Foreskin melanocyte (primary cell): ENCODE measurements at places on chromosomes 7 and 10.

DNA sequence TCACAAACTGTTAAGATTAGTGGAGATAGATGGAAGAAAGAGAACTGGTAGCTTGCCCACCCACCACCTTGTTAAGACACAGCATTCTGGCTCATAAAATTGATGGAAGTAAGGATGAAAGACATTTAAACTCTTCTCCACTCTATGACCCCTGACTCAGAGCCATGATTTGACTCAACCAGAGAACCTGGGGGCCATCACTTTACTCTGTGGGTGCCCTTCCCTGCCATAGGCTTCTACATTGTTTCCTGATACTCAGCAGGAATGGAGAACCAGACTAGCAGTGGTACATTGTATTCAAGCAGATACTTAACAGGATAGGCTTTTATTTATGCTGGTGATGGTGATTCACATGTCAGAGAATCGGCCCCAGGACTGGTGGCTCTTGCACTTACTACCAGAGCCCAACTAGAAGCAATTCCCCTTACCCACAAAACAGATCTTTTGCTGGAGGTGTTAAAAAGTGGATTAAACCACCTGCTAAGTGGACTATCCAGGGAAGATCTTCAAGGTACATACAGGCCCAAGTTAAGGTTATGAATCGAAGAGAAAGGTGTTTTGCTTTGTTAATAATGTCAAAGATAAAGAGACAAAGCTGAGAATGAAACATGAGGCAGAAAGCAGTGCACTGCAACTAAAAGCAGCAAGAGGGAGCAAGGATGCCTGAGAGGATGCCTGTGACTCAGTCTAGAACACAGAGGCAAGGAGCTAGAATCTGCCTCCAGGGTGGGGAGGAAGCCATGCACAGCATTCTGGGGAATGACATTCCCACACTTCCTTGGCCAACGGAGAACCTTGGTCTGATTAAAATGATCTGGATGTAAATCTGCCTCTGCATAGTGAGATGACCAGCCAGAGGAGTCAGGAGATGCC lies 36.0 kb upstream of the GLI3 start:
- DNase-seq, result peak; percentile 39

DNA sequence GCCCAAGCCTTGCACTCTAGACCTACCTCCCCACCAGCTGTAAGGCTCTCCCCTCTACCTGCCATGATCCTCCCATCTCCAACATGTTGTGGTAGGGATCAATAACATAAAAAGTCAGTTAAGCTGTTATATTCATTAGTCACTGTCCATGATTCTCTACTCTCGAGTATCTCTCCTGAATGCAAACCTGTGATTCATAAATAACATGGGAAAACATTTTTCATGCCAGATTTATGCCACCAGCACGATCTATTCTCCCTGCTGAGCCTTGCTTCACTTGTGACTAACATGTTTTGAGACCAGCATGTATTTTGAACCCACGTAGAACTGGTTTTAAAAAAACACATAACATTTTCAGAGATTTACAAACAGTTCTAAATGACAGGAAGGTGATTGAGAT lies 30.3 kb downstream of the TMEM168 start:
- no peak for DNase-seq

DNA sequence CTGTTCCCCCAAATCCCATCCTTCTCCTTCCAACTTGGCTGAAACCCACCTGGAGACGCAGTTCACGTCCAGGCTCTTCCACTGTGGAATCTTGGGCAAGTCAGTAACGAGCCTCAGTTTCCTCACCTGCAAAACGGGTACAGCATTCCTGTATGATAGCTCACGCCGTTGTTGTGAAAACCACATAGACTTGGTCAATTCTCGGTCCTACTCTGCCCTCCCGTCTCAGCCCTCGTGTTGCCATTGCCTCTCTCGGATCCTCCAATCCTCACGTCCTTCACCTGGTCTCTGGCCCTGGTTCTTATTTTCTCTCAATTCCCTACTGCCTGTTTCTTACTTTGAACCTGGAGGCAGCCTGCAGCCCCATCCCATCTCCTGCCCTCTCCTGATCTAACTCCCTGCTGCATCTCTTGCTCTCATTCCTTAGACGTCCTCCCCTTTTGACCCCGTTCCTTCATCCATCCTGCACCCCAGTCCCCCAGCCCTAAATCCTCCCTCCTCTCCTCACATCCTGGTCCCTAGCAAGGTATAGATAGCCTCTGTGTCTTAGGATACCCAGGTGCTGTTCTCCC lies 2.0 kb upstream of the MUC12 start:
- DNase-seq, result no peak

DNA sequence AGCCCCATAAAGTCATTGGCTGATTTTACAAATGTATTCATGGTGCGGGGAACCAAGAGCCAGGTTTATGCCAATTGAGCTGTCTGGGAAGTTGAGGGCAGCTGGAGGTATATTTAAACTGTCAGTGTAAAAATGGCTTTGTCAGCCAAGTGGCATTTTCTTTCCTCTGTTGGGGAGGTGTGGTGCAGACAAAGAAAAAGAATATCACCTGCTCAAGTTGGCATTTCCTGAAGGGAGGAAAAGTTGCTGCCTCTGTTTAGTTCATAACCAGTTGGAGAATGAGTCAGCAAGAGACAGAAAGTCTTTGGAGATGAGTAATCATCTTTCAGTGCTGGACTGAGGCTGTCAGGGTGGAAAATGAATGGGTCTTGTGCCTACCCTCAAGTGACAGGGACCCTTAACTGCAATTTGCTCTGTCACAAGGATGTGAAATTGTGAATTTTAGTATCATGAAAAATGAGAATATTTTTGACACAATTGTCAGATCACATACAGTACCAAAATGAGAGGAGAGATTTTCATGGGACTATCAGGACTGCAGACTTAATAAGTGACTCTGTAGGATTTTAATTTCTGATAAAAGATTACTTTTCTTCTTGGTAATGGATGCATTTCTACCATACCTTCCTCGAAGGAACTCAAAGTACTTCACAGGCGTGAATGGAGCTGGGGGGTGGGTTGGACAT lies 137.3 kb downstream of the ANLN start:
- DNase-seq, result peak; percentile 38

DNA sequence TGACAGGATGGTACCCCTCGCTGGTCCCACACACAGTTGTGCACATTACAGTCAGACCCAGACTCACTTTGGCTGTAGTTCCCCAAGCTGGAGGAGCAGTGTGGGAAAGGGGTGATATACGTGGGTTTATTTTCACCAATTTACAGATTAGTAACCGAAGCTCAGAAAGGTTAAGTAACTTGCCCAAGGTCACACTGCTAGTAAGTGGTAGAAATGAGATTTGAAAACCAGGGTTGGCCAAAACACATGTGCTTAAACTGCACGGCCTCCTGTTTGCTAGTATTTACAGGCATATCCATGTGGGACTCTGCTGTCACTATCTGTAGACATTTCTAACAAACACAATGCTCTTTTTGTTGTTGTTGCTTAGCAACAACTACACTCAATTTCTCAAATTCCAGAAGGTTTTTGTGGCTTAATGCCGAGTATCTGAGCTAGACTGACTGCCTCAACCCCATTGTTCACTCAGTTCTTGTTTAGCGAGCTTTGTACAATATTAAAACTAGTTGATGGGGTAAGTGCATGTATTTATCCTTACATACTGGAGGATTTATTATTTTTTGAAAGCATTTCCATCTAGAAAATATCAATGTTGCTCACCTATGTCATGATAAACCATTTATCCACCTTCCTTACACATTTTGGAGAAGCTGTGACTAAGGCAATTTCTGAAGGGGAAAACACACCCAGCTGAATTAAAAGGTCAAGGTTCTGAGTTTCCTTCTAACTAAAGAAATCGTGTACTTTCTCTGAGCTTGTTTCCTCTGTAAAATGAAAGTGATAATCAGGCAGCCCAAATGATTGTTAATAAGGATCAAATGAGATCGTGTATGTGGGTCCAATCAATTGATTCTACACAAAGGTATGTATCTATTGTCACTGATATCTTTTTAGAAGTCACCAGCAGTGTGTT lies 5.3 kb upstream of the TMEM139 start:
- DNase-seq, result peak; percentile 96

DNA sequence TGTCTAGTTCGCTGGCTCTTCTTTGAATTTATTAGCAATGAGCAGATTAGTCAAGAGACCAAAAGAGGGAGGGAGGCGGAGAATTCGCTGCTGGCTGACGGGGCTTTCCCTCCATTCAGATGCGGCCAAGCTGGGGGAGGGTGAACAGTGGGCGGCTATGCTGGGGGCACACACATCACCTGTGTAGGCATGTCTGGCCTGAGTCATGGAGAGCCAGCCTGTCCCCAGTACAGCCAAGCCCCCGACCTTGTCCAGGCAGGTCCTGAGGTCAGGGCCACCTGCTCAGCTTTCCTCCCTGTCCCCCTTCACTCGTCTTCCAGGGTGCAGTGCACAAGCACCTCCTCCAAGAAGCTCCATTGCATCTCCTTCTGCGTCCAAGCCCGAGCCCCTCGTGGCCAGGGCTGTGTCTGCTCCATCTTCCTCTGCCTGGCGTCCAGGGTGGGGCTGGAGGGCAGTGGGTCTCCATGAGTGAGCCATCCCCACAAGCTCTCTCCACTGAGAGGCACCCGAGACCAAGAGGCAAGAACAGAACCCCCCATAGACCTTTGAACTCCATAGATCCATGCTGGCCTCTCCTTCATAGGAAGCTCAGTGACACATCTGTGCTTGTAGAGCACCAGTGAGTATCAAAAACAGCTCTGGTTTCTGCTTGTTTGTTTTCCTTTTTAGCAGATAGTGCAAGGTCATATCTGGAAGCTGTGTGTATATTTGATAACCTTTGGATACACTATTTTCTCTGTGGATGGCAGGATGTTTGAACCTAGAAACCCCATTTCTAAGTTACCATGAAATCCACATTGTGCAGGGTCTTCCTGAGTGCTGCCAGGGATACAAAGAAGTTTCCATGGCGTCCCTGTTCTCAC lies 1.9 kb upstream of the DEPP1 start:
- no peak for DNase-seq

DNA sequence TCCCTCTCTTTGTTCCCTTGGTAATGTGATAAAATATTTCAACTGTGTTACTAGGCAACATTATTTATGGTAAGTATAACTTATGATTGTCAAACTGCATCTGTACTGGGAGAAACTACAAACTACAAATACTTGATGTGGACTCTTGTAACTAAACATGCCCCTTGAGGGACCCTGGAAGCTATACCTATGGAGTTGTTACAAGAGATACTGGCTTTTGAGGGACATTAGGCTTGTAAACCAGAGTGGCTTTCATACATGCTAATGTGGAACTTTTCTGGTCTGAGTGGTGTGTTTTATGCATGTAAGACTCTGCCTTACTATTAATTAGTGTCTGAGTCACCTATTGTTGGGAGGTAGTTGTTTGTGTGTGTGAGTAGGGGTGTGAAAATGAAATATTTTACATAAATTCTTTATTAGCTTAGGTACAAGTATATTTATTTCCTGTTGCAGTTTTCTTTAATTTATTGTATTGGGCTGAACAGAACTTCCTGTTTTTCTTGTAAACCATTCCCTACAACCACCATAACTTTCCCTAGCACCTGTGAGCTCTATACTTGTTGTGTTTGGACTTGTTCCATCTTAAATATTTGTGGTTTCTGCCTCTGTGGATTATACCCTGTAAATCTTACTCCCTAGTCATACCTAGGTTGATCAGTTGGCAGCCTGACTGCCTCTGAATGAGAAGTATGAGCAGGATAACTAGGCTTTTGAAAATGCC lies 49.8 kb downstream of the STK31 start:
- no peak for DNase-seq

DNA sequence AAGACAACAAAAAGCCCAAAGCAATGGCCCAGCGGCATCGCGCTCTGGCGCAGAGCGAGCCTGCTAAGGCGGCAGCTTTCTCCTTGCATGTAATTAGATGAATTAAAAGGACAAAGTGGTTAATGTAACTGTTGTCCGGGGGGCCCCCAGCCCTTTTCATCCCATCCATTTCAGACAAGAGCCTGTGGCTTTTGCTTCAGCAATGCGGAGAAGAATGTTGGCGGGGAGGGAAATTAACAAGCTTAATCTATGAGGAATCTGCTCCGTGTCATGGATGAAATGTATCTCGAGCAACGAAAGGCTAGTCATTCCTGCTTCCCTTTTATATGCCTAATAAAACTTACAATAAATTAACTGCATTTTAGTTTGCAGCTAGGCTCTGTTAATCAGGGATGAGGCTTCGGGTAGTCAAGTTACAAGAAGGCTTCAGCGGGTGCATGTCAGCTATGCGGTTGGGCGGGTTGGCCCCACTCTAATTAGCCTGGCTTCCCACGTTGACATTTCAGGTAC lies 203.3 kb downstream of the BUB3 start:
- no peak for DNase-seq

DNA sequence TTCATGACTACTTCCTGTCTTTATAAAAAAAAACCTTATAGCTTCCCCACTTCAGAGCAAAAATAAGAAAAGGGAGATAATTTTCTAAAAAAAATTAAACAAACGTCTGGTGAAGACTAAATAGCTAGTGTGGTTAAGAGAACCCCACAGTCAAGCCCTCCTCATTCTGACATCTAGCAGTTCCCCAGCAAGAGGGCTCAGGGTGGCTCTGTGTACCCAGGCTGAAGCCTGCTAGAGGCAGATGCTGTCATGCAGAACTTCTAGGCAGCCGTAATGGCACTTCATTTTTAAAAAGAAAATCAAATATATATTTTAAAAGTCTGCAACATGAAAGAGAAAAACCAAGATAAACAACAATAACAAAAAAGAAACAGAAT lies 223.1 kb upstream of the KLF14 start:
- no peak for DNase-seq

DNA sequence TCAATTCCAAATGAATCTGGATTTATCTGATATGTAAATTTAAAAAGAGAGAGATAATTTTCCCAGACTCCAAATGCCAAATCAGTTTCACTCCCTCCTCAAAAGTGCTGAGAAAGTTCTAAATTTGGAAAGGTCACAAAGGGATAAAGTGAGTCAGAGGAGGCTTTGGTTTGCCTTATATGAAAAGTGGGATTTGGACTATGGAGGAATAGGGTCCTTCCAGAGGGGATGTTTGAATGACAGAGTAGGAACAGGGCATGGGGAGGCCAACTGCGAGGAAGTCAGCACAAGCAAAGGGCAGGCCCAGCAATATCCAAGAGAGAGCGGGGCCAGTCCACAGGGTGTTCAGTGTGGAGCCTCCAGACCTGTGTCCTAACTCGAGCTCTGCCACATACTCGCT lies 9.8 kb upstream of the FAS start:
- no peak for DNase-seq

GRCh38 chr10:133460208-133460769 lies 6.5 kb downstream of the SCART1 start:
- no peak for DNase-seq

DNA sequence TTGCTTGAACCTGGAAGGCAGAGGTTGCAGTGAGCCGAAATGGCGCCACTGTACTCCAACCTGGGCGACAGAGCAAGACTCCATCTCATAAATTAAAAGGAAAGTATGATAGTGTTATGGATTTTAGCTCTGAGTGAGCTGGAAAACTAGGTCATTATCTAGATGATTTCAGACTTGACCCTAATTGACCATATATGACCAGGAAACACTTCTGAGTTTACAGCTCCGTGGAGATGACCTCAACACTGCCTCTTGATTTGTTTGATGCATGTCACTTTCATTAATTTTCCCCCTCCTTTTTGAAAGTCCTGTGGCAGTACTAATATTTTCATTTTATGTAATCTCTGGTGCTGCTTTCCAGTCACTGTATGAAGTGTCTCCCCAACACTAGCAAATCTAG lies 7.8 kb upstream of the SEC61A2 start:
- no peak for DNase-seq
